AG04450 (cell line): ENCODE measurements at places on chromosomes 13 and 19.

DNA sequence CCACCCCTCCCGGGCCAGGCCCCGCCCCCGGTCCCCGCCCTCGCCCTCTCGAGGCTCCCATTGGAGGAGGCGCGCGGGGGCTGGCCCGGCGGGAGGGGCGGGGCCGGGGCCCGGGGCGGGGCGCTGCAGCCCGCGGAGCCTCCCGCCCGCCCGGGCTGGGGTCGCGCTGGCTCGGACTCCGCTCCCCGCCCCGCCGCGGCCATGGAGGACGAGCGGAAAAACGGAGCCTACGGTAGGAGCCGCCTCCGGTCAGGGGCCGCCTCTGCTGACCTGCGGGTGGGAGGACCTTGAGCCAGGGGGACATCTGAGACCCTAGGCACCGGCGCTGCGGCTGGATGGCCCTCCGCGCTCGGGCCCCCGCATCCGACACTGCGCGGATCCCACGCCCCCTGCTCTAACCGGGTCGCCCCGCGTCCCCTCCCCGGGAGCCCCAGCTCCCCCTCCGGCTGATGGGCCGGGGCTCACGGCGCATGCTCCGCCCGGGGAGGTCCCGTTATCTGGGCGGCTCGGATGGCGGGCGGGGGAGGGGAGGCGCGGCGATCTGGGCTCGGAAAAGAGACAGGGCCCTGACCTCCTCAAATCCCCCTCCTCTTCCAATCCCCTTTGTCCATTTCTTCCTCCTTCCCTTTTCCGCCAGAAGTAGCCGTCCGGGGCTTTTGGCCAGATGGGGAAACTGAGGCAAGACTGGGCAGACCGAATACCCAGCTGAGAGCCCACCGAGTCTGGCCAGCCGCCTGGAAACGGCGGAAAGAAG lies 15.4 kb upstream of the AP1M2 start:
- DNase-seq: no peak

GRCh38 chr13:110047496-110047895 lies 259.5 kb downstream of the COL4A1 start:
- DNase-seq: peak; percentile 72

- peak; percentile 96 for DNase-seq
Measured at GRCh38 chr13:23898101-23898500, 799 bp upstream of the C1QTNF9B start.

DNA sequence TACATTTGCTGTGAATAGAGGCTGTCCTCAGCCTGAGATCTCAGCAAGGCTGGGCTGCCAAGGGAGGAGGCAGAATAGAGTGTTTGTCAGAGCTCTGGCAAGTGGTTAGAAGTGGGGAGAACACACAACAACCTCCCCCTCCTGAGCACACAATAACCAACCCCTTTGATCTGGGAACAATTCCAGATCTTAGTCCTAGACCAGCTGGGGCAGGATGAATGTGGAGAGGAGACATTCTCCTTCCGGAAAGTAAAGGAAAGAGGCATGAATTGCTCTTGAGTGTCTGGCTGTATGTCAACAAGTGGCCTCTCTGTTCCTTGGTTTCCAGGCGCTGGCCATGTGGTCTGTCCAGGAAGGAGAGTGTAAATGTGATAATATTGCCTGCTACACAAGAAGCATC lies 114.9 kb upstream of the TMTC4 start:
- DNase-seq: no peak

DNA sequence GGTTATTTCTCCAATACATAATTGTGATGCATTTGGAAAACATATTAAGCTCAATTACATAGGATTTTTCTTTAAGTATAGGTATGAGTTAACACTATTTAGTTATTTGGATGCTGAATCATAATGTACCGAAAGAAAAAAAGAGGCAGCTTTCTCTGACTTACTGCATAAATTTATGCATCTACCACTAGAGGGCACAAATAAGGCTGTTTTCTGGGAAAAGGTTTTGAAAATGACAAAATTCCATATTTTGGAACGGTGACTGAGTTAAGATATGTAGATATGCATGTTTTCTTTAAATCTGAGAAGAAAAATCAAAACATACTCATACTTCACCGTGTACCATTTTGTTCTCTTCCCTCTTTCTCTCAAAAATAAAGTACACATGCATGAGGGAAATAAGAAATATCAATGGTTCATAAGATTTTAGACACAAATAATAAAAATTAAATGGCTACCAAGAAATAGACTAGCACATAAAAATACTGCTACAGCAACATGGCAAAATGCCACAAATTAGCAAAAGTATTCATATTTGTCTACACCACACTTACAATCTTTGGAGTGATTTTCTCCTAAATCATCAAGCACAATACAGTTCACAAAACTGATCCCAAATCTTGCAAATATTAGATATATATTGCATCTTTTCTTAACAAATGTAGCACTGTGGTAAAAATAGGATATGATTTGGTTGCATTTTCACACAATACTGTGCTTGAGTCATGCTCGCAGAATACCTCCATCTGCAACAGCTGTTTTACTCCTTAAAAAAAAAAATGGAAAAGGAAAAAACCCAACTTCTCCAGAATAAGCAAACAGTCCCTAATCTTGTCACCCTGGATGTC lies 260.0 kb downstream of the FGF14 start:
- DNase-seq: no peak

GRCh38 chr13:48580185-48580803 lies 47.4 kb upstream of the RCBTB2 start:
- peak; percentile 11 for DNase-seq

DNA sequence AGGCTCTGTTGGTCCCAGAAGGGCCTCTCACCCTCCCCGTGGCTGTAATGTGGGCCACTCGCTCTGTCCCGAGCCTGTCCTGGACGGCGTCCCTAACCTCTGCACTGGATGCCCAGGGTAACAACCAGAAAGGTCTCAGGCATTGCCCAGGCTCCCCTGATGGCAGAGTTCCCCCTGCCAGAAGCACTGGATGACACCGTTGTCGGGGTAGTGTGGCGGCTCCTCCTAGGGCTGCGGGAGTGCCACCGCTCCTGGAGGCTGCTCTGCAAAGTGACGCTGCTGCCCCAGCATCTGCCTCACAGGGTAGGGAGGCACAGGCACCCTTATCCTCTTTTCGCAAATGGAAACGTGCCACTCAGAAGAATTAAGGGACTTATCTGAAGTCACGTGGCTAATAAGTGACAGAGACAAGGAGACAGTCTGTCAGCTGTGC lies 32.0 kb downstream of the MPHOSPH8 start:
- no peak for DNase-seq

GRCh38 chr19:41807176-41807575 lies 10.8 kb downstream of the CEACAM3 start:
- DNase-seq: no peak

- DNase-seq: peak; percentile 54
Measured at GRCh38 chr13:42110410-42111155, 62.1 kb downstream of the DGKH start.

GRCh38 chr13:104976986-104977385 lies 1558.5 kb downstream of the EFNB2 start:
- DNase-seq: no peak

DNA sequence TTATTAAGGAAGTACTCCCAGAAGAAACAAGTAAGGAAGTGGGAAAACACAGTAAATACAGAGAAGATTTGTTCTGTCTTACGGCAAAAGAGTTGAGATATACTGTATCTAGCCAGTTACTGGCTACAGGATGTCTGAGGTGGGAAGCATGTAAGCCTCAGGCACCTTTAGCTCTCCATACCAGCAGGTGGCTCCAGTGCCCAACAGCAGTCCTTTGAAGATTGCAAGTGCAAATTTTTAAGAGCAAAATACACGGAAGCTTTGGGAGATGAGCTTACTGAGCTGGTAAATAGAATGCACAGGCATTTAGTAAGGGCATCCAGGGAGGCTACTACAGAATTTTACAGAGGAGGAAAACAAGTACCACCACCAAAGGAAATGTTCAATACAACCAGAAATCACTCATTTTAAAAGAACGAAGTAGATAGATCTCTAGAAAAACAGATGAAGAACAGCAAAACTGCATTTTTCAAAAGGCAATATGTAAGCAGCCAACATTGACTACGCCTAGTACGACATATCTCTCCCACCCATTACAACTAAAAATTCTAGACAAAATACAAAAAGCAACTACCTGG lies 57.9 kb upstream of the VSTM2B start:
- DNase-seq: no peak

- DNase-seq: no peak
Measured at GRCh38 chr19:33399081-33399744, 25.7 kb downstream of the CEBPG start.

DNA sequence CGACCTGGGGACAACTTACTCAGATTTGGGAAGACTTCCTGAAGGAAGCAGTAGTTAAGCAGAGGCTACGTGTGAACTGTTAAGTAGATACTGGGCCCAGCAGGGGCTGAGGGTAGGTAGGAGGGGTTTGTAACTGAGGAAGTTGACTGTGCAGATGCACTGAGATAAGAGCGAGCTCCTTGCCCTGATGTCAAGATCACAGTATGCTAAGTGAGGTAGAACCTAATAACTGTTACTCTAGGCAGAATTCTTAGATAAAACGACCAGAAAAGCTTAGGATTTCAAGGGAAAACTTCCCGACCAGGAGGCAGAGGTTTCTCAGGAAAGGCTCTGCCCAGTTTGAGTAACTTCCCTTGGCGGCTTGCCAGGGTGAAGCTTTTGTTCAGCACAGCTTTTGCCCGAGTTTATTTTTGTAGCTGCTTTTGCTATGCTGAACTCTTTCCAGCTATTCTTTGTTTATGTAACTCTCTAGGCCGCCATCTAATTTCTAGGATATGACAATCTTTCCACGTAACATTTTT lies 632.1 kb downstream of the DIAPH3 start:
- DNase-seq: peak; percentile 74

GRCh38 chr13:28636677-28637317 lies 22.1 kb upstream of the POMP start:
- DNase-seq: peak; percentile 50

- no peak for DNase-seq
Measured at GRCh38 chr19:45142726-45143110, 18.1 kb downstream of the NKPD1 start.

DNA sequence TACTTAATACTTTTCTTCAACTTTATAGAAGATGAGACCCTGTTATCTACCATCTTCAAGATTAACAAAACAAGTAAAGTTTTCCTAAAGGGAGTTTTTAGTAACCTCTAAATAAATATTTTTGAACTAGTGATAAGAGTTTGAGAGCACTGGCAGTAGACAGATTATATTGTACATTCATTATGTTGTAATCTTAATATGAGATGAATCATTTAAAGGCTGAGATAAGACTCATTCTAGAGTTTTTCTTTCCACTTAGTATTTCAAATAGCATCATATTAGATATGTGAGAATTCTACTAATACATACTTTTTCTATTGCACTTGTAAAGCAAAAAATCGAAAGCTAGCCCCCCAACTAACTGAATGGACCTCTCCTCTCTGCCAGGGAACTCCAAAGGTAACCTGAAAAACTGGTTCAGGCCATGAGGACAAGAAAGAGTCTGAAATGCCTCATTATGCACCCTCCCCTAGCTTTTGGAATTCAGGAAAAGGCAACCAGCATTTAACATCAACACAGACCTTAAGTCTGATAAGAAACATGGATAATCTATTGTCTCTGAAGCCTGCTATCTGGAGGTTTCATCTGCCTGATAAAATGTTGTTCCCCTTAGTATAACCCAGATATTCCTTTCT lies 875.4 kb upstream of the SLC10A2 start:
- DNase-seq: no peak

DNA sequence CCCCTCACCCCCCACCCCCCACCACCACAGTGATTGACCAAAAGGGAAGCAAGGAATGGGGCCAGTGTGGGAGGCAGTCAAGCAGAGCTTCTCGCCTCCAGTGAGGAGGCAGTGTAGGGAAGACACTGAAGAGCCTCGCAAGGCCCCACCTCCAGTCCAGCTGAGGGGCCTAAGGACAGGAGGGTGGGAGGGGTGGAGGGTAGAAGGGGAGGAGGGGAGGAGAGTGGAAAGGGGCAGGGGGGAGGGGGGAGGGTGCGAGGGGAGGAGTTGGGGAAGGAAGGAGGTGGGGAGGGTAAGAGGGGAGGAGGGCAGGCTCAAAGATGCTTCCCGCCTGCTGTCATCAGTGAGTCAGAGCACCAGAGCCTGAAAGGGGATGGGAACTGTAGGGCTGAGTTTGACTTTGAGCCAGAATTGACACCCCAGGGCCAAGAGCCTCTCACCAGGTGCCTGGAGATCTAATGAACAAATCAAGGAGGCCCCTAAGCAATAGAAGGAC lies 786.2 kb downstream of the UQCRFS1 start:
- DNase-seq: no peak

- DNase-seq: no peak
Measured at GRCh38 chr13:46655377-46656180, 102.6 kb downstream of the LRCH1 start.

GRCh38 chr19:41328842-41329225 lies 18.9 kb downstream of the CCDC97 start:
- DNase-seq: no peak

GRCh38 chr19:8638078-8638619 lies 7.7 kb downstream of the NFILZ start:
- no peak for DNase-seq

GRCh38 chr13:110799246-110800236 lies 86.0 kb downstream of the ING1 start:
- peak; percentile 86 for DNase-seq
